ENCODE measurements at places on chromosomes 1 and 21.

- no peak for DNase-seq
Measured at GRCh38 chr1:240967070-240967724, 355.2 kb upstream of the GREM2 start.

GRCh38 chr1:156080863-156081179 lies 1.4 kb downstream of the MEX3A start:
- no peak for DNase-seq

- no peak for DNase-seq
Measured at GRCh38 chr1:95219407-95219806, 14.6 kb upstream of the RWDD3 start.

DNA sequence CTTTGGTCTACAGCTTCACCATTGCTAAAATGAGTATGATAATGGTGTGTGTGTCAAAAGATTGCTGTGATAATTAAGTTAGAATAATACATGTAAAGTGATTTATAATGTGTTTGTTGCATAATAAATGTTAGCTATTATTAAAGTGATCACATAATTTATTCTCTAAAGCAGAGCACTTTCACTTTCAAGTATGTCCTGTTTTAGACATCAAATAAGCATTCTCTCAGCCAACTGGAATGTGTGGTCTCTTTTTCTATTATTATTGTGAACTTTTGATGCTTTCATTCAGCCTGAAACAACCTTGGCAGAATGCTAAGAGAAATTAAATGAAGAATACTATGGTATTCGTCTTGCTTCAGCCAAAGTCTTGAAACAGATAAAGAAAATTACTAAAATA lies 102.8 kb upstream of the COL11A1 start:
- no peak for DNase-seq

Measured in stimulated activated CD4-positive, alpha-beta T cell treated with anti-CD3 and anti-CD28 coated beads, Interleukin-1b, Interleukin-23, amount 100 ng/mL, for 48 hours (primary cell).